HTR-8/SVneo (cell line): ENCODE measurements at places on chromosomes 1 and 21.
A peak's percentile ranks its signal among the peaks of the same experiment; 100 is the strongest.

DNA sequence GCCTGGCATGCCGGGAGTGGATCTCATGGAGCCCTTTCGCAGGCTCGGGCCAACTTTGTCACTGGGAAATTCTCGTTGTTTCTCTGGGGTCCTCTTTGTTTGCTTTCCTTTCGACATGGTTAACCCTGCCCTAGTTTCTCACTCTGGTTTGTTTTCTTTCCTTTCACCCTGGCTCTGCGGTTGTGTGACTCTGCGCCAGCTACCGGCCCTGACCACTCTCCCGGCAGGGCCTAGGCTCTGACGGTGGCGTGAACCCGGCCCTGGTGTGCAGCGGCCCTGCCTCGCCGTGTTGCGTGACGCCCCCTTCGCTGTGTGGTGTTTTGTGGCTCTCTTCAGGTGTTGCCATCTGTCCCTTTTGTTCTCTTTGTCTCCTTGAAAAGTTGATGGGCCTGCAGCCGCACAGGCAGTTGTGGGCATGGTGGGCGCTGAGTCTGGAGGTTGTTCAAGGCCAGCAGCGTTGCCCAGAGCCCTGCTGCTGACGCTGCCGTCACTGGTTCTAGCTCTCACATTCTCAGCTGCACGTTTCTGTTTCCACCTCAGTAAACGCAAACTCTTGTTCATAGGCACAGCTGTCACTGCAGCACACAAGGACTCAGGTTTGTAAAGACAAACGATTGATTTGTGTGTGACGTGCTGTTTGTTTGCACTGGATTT is 64.6 kb upstream of the DIP2A start:
- no peak for DNase-seq

GRCh38 chr1:96416111-96416595 is 305.4 kb upstream of the PTBP2 start:
- peak; percentile 51 for DNase-seq

- DNase-seq, result peak; percentile 60
Measured at GRCh38 chr1:97849345-97850340, 71.2 kb downstream of the DPYD start.

DNA sequence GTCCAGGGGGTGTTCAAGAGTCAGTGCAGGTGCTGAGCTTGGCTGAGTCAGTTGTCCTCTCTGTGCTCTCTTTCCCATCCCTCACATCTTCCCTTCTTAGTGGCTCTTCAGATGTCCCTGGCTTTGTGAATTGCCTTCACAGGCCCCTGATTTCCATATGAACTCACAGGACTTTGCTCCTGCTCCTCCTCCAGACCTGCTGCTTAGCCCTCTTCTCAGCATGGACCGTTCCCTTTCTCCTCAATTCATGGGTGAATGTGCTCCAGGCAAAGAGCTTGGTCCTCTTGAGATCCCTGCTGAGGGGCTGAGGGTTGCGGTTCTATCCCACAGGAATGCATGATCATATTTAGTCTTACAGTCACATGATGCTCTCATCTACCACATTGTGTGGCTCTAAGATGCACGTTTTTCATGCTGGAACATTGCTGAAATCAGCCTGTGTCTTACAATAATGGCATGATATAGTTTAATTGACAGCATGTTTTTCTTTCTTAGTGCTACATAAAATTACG is 30.5 kb downstream of the CACNA1E start:
- no peak for DNase-seq

GRCh38 chr1:235818632-235819136 is 48.0 kb downstream of the LYST start:
- DNase-seq, result no peak
